Pulmonary artery endothelial cell (primary cell): ENCODE measurements at places on chromosomes 1 and 21.

- no peak for DNase-seq
Measured at GRCh38 chr1:204335533-204335932, 24.2 kb downstream of the PLEKHA6 start.

DNA sequence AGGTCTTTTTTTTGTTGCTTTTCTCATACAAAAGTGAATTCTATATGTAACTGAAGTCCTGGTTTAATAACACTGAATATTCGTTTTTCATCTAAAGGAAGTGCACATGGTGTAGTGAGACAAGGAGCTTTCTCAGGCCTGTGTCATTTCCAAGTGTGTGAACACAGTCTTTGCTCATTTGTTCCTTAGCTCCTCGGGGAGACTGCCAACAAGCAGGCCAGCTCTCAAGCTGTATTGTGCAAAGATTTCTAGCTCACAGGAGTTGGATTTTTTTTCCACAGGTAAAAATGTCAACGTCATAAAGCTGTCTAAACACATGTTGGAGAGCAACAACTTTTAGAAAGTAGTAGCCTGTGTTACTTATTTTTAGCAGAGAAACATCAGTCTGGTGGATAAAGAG is 87.8 kb upstream of the S1PR1 start:
- no peak for DNase-seq

DNA sequence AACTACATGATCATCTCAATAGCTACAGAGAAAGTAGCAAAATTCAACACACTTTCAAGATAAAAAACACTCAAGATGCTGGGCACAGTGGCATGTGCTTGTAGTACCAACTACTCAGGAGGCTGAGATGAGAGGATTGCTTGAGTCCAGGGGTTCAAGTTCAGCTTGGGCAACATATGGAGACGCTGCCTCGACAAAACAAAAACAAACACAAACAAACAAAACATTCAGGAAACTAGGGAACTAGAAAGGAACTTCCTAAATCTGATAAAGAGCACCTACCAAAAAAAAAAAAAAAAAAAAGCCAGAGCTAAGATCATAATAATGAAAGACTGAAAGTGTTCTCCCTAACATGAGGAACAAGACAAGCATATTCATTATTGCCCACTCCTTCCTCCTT is 22.8 kb upstream of the RNF186 start:
- DNase-seq: no peak

DNA sequence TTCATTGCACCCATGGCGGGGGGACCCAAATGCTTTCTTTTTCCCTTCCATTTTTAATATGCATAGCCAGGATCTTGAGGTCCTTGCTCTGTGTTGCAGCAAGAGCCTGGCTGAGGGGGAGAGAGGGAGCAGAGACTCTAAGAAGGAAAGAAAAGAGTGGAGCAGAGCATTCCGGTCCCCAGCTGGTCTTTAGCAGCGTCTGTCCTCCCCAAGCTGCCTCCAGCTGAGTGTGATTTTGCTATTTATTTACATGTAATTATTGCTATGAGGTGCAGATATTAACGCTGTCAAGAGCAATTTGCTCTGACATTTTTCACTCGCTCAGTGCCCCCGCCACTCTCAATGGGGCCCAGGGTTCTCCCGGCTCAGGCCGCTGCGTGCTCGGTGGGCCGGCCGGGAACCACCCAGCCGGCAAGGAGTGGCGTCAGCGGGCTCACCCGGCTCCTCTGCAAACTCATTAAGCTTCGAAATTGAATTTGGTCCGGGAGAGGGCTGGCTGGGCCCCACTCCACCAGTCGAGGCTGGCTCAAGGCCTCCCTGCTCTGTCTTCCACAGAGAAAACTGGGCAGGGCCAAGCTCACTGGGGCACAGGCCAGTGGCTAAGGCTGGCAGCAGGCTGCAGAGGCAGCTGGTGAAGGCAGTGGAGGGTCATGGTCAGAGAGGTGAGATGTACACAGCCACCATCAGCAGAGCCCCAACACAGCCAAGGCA is 93.2 kb downstream of the PAX7 start:
- no peak for DNase-seq

GRCh38 chr1:114323959-114324661 is 170.4 kb upstream of the SYT6 start:
- DNase-seq: no peak

DNA sequence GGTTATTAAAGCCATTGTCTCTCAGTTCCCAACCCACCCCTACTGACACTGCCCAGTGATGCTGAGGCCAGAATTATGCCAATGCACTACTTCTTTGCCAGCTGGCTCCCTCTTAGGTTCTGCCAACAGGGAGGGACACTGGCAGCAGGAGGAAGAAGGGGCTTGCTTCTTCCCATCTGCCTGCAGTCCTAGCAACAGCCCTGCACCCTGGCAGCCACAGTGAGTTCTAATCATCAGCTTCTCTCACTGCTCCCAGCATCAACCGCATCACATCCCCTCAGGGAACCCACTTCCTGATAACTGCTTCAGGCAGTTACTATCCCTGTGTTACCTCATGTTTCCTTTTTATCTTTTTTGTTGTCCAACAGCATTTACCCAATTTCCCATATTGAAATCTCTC is 86.2 kb downstream of the UBR4 start:
- no peak for DNase-seq

- no peak for DNase-seq
Measured at GRCh38 chr1:41679994-41680393, 195.5 kb upstream of the EDN2 start.

GRCh38 chr1:118739501-118739900 is 248.6 kb downstream of the TBX15 start:
- DNase-seq: no peak

- no peak for DNase-seq
Measured at GRCh38 chr1:44830900-44831304, 12.2 kb downstream of the PTCH2 start.

GRCh38 chr1:234331507-234331906 is 41.7 kb upstream of the COA6 start:
- no peak for DNase-seq

DNA sequence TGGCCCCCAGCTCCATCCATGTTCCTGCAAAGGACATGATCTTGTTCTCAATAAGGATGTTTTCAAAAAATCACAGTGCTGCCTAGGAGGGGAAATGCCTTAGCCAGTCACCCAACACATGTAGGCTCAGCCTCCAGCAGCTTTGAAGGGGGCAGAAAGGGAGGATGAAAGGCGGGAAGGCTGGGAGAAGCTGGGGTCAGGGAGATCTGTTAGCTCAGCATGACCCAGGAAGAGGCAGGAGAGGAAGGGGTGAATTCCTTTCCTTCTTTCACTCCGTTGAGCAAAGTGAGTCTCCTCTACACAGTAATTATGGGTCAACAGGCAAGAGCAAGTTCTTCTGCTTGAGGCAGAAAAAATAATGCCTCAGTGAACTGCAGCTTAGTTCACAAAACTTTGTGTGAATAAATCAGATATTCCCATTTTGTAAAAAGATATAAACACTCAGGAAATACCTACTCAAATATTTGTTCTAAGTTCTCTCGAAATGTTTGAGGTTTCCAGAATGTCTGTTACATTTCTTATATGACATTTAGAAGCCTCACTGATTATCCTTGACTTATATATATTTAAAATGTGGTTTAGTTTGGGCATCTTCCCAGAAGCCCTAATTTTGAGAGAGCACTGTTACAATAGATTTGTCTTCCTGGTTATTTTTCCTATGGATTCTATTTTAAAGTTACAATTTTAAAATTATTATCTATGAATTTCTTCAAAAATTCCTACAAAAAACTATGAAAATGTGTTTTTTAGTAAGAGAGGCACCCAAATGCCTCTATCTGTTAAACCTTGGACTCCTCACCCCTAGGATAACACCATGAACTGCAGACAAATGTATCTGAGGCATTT is 116.8 kb downstream of the KCNJ6 start:
- no peak for DNase-seq

DNA sequence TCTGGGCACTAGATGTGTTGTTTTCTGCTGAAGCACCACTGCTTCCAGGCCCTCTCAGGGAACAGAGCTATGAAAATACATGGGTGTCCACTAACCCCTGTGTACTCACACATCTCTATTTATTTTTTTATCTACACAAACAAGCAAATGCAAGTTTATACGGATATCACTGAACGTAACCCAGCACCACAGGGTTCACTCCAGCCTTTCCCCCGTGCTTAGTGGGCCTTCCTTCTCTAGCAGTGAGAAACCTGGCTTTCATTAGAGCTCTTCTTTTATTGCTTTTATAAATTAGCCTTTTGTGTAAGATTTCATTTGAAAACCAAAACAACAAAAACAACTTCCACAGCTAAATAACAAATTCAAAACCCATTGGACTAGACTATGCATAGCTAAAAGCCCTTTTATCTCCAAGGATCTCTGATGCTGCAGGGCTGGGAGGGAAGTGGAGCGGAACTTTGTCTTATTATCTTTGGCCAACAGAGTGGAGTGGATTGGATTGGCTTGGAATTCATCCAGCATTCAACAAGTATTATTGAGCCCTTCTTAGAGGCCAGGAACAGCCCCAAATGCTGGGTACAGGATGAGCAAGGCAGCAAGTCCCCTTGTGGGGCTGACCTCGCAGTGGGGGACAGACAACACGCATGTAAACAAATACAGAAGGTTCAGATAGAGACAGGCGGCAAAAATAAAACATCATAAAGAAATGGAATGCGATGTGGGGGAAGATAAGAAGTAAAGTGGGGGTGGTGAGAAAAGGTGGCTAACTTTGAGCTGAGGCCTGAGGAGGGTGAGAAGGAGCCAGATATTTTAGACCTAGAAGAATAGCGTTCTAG is 371.8 kb upstream of the POU3F1 start:
- peak; percentile 8 for DNase-seq

GRCh38 chr1:41322835-41323234 is 38.4 kb upstream of the FOXO6 start:
- no peak for DNase-seq

DNA sequence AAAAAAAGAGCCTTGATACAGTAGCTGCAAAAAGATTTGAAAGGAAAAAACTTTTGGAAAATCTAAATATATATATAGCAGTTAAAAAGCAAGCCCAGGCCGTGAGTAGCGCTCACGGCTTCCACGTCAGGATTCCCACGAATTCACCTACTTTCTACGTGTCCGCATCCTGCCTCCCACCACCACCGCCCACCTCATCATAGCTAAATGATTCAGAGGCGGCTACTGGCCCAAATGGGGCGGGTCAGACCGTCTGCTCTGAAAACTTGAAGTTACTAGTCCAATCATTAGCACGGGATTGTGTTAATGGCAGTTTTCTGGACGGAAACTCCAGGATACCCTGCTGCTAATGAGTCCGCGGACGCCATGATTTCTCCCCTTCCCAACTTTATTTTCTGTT is 1.3 kb upstream of the CCSAP start:
- no peak for DNase-seq

DNA sequence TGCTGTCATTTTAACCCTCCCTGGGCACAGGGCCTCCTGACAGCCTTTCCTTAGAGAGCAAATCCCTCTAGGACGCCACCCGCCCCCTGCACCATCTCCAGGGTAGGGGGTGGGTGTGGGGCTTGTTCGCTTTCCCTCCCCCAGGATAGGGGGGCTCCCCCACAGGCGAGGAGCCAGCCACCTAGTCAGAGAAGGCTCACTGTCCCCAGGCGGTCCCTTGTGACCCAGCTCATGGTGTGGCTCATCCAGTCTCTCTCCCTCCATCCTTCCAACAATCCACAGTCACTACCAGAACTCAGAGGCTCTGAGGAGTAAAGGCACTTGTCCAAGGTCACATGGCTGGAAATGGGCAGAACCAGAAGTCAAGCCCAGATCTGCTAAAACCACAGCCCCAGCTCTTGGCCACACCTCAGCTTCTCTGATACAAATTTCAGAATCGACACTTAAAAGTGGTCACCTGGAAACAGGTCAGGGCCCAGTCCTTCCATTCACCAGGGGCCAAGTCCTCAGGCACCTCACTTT is 89.8 kb downstream of the MRPL37 start:
- DNase-seq: no peak

DNA sequence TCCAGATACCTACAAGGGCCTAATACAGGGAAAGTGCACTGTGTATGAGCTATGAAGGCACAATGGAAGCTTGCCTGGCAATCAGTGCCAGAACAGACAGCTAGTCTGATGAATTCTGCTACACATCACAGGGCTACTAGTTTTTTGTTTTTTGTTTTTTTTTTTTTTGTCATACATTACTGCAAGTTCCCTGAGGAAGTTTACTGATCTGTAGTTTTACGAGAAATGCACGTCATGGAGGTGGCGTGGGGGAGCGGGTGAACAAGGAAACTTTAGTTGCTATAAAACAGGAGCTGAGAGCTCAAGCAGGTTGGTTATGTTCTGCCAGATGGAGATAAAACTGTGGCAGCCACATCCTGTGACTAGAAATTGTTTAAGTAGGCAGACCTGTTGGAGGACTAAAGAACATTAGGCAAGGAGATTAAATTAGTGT is 17.7 kb downstream of the PTPRC start:
- no peak for DNase-seq

GRCh38 chr1:5645929-5646328 is 346.3 kb downstream of the NPHP4 start:
- no peak for DNase-seq

DNA sequence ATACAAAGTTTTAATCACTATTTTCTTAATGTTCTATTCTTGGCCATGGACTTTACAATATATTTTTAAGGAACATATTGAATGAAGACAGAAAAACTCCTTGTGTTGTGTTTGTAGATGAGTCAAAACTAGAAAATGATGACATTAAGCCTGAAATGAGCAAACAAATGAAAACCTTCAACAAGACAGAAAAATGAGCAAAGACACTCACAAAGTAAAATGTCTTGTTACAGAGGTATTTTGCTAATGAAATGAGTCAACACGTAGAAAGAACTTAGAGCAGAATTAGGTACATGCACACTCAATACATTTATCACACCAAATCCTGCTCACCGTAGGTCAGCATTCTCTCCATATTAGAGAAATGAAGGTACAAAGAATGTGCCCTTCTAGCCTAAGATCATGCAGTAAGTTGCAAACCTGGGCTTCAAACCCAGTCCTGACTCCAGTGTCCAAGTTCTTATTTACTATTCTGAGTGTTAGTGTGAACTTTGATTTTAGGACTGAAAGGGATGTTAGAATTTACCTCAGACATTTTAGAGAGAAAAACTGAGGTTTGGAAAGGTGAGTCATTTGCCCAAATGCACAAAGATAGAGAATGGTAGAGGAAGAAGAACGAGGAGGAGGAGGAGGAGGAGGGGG is 133.9 kb upstream of the SGIP1 start:
- no peak for DNase-seq

- no peak for DNase-seq
Measured at GRCh38 chr21:31921079-31921478, 48.3 kb downstream of the HUNK start.

DNA sequence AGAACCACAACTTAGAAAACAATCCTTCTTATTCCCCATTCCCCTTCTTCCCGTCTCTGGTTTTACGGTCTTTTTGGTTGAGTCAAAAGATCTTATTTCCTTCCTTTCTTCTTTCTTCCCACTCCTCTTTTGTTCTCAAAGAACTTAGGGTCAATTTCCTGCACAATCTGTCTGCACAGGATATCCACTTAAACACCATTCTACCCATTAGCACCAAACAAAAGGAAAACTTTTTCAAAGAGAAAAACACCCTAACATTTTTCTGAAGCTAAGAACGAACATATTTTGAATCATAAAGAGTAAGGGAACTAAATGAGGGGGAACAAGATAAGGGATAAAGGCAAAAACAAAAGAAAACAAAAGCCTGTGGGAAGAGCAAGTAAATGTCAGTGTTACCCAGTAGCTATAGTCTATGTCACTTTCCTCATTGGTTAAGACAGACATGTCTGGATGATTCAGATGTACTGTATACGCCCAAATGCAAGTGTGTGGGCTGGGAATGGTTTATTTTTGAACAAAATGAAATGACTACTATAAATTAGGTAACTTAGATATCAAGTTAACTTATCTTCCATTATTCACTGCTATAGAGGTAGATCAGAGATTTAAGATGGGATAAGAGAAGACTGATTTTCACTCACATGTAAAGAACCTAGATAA is 59.9 kb downstream of the TOR3A start:
- peak; percentile 58 for DNase-seq
